ENCODE measurements at places on chromosomes 3 and 15. TPM values are rescaled to one million over a fixed set of nuclear protein-coding genes. Genes with fewer than 3 reads are reported as not detected.

DNA sequence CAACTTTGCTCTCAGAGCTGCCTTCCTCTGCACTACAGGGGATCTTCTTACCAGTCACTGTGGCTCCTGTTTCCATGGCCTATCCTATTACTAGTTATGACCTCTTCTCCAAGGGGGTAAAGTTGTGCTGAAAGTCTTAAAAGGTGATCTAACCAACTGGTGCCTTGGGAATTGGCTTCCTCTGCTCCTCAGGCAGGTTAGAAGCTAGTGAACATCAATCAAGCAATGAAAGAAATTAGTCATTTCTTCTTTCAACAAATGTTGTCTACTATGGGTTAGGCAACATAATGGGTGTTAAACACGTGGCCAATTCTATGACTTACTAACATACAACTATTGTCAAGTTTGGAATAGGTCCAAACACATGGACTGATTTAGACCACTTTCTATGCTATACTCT lies 571.4 kb upstream of the NAALADL2 start:
- DNase-seq = no peak

DNA sequence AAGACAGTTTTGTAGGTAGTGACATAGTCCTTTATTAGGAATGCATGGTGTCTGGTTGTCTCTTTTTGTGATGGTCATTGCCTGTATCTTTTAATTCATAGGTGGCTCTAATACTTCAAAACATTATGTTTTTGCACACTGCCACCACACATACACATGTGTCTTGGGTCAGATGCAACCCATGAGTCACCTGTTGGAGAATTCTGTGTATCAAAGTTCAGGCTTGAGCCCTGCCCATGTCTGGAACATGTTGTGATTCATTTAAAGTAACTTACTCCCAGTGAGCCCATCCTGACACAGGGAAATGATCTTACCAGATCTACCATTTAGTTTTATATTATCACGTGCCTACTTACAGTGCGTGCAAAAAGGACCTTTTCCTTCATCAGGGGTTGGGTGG lies 142.7 kb downstream of the GHSR start:
- DNase-seq = no peak

GRCh38 chr3:111605018-111605417 lies 9.9 kb upstream of the ZBED2 start:
- DNase-seq = no peak

DNA sequence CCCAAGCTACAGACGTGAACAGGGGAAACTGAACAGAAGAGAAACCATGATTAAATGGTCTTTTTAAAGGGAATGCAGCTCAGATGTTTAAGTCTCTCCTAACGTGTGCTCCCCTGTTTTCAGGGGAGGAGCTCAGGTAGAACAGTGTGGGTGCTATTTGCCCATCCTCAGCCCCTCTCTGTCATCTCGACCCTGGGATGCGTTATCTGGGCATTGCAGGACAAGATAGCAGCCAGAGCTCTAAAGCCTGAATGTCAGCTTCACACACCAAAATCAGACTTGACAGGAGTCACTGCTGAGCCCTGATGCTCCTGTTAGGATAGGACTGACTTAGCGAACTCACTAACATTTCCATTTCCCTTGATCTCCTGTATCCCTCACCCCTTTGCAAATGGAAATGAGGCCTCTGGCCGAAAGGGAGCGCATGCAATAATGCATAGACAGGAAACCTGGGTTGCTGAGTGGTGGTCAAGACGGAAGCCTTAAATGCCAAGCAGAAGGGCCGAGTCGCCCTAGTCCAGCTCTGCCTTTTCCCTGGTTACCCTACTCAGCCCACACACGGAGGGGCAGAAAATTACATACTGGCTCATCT lies 234.9 kb upstream of the TPM1 start:
- DNase-seq = no peak

DNA sequence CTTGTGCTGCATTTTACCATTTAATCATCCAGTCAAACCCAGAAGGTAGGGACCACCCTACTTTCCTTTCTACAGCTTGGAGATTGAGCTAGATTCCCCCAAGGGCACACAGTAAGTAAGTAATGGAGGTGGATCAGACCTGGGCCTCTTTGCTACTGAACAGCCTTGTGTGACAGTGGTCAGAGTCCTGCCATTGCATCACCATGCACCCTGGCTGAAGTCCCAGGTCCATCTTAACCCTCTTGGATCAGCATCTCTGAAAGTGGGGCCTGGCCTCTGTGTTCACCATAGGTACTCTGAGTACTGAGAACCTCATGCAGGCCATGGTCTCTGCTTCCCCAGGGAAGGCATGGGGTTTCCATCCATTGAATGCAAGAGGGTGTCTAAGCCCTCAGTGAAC lies 34.5 kb upstream of the ATP10A start:
- DNase-seq = no peak

The BFSP2 gene
- total RNA-seq = not detected
